ENCODE measurements at places on chromosomes 1 and 21.

GRCh38 chr1:218123968-218124367 lies 161.1 kb upstream of the RRP15 start:
- no peak for DNase-seq

DNA sequence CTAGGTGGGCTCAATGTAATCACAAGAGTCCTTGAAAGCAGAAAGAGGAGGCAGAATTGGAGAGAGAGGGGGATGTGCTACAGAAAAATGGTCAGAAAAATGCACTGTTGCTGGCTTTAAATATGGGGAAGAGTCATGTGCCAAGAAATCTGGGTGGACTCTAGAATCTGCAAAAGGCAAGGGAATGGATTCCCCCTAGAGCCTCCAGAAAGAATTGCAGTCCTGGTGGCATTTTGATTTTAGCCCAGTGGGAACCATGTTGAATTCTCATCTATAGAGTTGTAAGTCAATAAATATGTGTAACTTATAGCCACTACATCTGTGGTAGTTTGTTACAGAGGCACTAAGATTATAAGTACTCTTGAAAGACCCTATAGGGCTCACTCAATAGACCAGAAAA lies 210.3 kb downstream of the ASTN1 start:
- no peak for DNase-seq

DNA sequence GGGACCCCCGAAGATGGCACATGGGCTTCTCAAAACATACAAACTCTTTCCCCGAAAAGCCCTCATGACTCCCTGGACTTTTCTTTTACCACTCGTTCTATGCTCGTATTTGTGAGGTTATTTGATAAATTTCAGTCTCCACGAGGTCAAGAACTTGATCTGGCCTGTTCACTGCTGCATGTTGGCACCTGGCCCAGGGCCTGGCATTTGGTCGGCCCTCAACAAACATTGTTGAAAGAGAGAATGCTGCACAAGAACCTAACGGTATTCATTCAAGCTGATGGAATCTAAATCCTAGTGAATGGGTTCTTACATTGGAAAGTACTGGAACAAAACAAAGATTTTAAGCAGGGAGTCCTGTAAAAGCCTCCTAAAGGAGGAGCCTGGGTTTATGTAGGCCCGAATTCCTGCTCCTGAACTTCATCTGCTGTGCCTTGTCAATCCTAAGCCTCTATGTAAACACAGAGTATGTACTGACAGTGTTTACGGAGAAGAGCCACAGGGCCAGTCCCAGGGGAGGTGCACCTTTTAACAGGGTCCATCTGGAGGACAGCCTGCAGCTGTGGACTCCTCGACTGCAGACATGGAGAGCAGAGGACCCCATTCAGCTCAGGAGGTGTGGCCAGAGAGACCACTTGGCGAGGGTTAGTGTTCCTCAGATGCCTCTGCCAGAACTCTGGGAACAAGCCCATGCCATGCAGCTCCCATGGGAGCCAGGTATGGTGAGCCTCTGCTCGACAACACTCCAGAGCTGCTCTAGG lies 46.9 kb downstream of the L1TD1 start:
- DNase-seq, result no peak

DNA sequence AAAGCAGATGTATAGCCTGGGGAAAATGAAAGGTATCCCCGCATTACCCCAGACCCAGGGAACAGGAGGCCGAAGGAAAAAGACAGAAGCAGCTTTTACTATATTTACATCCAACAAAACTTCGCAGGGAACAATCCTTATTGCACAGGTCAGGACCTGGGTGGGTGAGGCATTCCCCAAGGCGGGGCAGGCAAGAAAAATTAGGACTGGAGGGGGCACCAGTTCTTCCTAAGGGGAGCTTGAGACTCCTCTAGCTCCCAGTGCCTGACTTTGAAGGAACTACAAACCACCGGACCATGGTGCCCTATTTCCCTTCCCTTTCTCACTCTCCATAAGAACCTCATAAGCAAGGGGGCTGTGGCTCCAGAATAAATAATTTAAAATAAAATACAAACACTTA lies 6.7 kb upstream of the GATAD2B start:
- no peak for DNase-seq

DNA sequence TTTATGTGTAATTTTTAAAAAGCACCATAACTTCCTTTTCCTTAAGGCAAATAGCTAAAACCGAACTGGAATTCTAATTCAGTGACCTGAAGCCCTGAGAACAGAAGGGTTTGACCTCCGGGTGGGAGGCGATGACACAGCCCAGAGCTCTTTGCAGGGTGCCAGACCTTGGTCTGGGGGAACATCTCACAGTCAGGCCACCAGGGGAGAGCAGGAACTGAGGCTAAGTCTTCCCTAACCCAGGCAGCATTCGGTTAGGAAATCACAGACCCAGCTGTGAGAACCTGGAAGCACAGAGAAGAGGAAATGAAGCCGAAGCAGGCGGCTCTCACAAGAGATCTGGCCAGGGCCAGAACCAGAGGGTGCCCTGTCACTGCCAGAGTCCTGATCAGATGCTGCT lies 444.8 kb downstream of the TTLL7 start:
- DNase-seq, result no peak

DNA sequence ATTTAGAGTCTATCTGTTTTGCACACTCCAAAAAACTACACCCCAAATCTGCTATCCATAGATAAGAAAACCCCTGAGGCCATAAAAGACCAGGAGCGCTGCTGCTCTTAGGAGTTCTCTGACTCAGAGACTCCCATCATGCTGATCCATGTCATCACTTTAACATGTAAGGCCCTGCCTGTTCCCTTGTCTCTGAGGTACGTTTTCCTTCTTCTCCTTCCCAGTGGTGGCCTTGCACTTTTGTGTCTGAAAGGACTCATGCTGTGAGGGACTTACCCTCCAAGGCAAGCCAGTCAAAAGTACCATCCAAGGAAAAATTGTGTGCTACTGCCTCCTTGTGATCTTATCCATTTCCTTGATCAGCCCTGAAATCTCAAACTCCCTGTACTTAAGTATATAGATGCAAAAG lies 427.4 kb upstream of the NCAM2 start:
- no peak for DNase-seq

- peak; percentile 15 for DNase-seq
Observed at GRCh38 chr1:20883766-20884165, 96.7 kb upstream of the HP1BP3 start.

- no peak for DNase-seq
Observed at GRCh38 chr1:234724516-234725176, 114.7 kb upstream of the IRF2BP2 start.

- DNase-seq, result peak; percentile 13
Observed at GRCh38 chr1:53061123-53061858, 722 bp upstream of the PODN start.

DNA sequence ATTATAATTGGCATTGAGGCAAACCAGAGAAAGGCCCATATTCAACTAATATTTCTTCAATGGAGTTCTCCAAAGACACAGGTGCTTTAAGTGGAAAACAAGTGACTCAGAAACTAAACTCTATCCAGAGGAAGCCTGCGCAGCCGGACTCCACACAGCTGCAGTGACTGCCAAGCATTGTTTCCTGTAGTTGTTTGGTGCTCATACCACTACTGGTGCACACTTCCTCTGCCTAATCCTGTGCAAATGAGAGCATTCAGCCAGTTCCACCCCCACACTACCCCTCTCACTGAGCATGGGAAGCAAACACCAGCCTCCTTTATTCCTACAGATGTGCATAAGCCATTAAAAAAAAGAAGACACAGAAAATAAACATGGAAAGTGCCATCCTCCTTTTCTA lies 102.9 kb downstream of the VAV3 start:
- DNase-seq, result no peak

- peak; percentile 24 for DNase-seq
Observed at GRCh38 chr1:109040989-109041620, 797 bp downstream of the WDR47 start.
